ENCODE measurements at places on chromosomes 12 and 14.

DNA sequence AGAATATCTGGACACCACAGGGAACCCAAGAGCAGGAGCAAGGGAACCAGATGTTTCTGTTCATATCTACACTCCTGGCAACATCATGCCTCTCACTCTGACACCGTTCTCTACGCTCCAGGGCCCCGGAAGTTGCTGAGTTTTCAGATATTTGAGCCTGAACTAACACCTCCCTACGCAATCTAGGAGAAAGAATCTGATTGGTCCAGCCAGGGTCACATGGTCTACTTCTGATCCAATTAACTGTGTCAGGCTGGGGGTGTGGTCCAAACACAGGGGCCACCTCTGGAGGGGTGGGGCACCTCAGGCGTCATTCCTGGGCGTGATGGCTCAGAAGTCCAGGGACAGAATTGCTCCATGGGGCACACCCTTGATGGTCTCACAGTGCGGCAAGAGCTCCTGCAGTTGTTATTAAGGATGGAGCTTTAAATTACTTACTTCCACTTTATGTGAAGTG, 165.5 kb downstream of the PTPN11 start:
- DNase-seq: no peak

DNA sequence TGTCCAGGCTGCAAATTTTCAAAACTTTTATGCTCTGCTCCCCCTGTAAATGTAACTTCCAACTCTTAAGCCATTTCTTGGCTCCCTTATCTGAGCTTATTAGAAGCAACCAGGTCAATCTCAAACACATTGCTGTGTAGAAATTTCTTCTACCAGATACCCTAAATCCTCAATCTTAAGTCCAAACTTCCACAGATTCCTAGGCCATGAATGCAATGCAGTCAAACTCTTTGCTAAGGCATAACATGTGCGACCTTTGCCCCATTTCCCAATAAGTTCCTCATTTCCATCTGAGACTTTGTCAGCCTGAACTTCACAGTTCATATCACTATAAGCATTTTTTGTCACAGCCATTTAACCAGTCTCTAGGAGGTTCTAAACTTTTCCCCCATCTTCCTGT, 64.5 kb downstream of the TMTC3 start:
- DNase-seq: no peak

- no peak for DNase-seq
Observed at GRCh38 chr12:102811110-102811737, 105.8 kb downstream of the PAH start.

GRCh38 chr14:70188659-70189455, at the start of gene SLC8A3:
TSS of gene SLC8A3 (minus strand) at chr14:70188951. CDS start at chr14:70168422, 20,529 bp downstream.
- no peak for DNase-seq
